ENCODE measurements at places on chromosomes 6 and 20.

- DNase-seq: no peak
Measured at GRCh38 chr6:20232188-20232587, 19.9 kb upstream of the MBOAT1 start.

DNA sequence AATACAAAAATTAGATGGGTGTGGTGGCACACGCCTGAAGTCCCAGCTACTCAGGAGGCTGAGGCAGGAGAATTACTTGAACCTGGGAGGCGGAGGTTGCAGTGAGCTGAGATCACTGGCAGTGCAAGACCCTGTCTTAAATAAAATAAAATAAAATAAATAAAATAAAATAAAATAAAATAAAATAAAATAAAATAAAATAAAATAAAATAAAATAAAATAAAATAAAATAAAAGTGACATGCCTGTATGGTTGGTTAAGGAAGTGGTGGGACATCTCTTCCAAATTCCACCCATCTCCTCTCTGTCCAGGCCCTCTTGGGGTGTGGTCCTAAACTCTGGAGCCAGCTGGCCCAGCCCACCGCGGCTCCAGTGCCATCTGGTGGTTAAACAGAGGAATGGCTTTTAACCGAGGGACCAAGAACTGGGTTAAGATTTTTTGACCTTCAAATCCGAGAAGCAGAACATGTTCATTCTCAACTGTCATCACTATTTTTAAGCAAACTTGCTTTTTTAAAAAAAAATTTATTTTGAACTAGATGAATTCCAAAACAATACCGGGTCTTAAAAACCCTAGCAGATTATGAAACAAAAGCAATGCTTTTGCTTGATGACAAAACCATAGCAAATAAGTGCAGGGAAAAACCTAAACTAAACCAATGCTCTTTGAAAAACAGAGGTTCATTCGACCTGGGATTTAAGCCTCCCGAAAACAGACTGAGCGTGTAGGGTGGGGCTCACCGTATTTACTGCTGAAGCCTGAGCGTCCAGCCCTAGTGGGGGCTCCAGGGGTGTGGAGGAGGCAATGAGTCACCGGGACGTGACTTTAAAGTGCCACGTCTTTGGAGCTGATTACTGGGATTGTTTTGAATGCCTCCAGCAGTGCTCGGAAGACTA lies 68.8 kb downstream of the CDC5L start:
- DNase-seq: no peak

DNA sequence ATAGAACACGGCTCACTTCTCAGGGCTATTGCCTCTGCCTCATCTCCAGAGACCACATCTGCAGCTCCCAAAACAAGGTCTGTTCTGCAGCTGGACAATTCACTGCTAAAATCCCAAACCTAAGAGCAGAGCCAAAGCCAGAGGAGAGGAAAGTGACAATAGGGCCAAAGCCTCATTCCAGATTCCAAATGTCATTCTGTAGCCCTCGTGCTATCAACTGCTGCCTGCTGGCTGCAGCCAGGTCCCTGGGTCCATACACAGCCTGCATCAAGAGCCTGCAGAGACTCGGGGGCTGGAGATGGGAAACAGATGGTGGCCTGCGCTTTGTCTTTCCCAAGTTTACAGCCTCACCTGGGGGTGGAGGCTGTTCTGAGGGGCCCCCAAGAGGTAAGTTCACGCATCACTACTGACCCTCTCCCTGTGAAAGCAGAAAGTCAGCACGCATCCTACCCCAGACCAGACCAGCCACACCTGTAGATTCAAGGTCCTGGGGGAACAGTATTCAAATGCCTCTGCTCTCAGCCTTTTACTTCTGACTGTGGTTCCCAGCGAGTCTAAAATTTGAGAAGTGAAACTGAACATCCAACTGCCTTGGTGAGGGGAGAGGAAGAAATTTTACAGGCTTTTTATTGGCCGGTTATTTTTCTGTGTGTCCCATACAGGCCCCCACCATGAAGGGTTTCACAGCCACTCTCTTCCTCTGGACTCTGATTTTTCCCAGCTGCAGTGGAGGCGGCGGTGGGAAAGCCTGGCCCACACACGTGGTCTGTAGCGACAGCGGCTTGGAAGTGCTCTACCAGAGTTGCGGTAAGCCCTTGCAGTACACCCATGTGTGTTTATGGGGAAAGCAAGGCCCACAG lies at the start of gene LY86:
Gene LY86, plus strand, starts transcription at position 657 of the 860 bp plus-strand sequence. Its CDS starts 15 bp downstream, at position 672.
- no peak for DNase-seq

DNA sequence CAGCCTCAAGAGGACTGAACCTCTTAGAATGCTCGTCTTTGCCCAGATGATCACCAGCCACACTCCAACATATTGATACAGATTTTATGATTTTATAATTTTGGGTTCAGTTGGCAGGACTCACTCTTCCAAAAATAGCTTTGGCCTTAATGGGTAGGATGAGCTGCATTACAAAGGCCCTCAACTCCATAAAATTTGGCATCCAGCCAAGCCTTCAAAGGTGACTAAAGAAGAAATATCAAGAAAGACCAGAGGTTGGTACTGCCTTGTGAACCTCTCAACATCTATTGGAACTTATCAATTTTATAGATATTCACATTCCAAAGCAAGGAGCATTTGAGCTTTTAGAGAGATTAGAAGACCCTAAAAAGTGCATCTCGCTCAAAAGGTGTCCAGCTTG lies 48.4 kb upstream of the SNAP25 start:
- DNase-seq: no peak

DNA sequence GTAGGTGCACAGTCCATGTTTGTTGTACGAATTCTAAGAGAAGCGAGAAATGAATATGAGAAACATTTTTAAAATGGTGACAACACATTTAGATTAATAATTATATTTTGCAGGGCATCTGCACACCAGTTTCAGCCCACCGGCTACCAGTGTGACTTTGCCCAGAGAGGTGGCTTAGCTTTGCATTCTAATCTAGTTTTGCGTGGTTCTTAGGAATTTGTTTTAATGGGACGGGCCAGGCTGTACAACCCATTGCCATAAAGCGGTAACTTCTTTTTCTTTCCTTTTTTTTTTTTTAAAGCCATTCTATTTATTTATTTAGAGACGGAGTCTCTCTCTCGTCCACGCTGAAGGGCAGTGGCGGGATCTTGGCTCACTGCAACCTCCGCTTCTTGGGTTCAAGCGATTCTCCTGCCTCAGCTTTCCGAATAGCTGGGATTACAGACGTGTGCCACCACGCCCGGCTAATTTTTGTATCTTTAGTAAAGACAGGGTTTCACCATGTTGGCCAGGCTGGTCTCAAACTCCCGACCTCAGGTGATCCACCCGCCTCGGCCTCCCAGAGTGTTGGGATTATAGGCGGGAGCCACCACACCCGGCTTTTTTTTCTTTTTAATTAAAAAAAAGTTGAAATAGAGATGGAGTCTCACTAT lies 829 bp downstream of the MANBAL start:
- no peak for DNase-seq

- no peak for DNase-seq
Measured at GRCh38 chr6:118859517-118860064, 34.4 kb upstream of the ASF1A start.

DNA sequence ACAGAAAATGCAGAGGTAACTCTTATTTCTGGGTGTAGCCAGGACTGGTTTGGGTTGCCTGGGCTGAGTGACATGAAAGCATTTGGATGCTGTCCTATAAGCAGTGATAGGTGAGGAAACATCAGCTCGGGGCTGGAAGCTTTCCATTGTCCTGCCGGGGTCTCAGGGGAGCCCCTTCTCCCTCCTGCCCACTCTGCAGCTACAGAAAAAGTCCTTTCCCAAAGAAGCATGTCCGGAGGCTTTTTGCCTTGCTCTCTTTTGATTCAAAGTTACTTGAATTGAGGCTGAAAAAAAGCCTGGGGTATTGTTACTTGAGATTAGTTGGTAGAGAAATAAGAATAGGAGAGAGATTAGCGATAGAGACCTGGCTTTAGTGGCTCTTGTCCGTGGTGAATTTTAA lies 90.7 kb upstream of the ZNFX1 start:
- no peak for DNase-seq

- no peak for DNase-seq
Measured at GRCh38 chr6:36413489-36414480, 26.3 kb upstream of the ETV7 start.

- no peak for DNase-seq
Measured at GRCh38 chr6:83633609-83634008, 75.3 kb downstream of the SNAP91 start.

- DNase-seq: no peak
Measured at GRCh38 chr6:94361304-94362060, 942.1 kb upstream of the EPHA7 start.

- DNase-seq: no peak
Measured at GRCh38 chr6:11171952-11172351, 60.4 kb upstream of the ERVFRD-1 start.

DNA sequence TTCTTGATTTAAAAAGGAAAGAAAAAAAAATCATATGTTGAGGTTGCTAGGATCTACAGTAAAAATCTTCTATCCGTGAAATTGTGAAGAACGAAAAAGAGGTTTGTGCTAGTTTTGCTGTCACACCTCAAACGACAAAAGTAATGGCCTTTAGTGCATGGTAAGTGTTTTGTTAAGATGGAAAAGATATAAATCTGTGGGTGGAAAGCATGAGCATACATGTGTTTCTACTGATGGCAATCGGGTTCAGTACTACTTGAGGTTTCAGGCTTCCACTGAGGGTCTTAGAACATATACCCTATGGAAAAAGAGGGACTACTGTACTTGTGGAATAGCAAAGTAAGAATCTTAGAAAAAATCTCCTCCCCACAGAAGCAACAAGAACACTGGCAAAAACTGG lies 58.0 kb downstream of the AHI1 start:
- DNase-seq: no peak

DNA sequence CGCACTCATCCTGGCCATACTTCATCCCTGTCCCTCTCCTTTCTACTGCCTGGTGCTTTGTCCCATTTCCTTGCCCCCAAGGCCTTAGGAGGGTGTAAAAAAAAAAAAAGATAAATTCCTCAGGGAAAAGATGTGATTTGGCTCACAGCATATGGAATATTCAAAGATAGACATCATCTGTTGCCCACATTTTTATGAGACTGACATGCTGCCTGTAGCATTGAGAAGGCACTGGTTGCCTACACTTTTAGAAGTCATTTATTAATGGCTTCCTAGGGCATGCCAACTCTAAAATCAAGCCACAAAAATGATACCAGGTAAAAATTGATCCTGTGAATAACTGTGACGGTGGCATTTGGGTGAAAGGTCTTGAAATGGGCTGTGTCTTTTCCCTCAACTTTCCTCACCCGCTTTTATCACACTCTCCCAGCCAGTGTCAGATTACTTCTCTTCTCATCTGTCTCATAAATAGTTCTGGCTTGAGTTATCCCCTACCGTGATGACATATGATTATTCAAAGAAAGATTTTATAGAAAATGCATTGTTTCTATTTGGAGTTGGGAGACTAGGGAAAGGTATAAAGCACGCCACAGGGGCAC lies 139.4 kb downstream of the CARMIL1 start:
- no peak for DNase-seq

DNA sequence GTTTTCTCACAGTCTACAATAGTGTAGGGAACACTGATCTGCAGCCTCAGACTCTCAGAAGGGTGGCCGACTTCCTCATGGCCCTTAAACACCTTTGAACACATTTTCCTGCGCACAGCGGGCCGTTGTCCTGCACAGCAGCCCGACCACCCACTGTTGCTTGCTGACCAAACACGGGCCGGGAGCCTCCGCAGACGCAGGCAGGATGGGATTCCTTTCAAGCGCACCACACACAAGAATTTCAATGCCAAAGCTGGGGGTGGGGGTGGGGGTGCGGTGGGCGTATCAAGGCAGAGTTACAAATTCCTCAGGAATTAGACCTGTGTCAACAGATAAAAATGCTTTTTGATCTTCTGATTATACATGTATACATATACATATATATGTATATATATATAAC lies 74.5 kb downstream of the HUS1B start:
- DNase-seq: no peak

- DNase-seq: no peak
Measured at GRCh38 chr20:49006446-49006980, 39.6 kb upstream of the CSE1L start.

GRCh38 chr6:97189767-97190166 lies 93.2 kb downstream of the MMS22L start:
- no peak for DNase-seq

GRCh38 chr20:61830991-61831390 lies 234.7 kb downstream of the TAF4 start:
- no peak for DNase-seq

DNA sequence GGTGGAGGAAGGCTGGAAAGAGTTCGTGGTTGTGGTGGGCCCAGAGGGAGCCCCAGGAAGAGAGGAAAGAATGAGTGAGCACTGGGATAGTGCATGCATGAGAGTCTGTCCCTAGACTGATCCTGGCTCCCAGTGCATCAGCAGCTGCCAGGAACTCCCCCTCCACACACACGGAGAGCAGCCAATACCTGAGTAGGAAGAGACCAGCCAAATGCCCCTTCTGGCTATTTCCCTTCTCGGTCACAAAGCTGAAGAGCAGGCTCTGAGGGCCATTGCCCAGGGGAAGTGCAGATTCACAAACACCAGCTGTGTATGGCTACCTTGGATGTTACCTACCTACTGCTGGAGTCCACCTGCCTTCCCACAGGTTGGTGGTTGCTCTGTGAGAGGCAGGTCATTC lies 45.1 kb downstream of the GABRR2 start:
- DNase-seq: no peak

DNA sequence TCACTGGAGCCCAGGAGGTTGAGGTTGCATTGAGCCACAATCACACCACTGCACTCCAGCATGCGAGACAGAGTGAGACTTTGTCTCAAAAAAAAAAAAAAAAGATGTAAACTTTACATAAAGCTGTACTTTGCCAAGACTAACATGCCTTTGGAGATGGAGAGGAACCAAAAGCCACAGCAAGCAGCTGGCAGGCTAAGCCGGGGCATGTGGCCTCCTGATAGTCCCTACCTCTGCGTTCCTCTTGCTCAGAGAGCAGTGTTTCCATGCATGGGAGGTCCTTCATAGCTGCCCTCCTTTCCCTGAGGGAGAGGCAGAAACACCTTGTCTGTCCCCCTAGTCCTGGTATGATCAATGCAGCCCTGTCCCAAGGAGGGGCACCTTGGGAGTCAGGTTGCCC lies 35.2 kb downstream of the SPATA2 start:
- DNase-seq: no peak

DNA sequence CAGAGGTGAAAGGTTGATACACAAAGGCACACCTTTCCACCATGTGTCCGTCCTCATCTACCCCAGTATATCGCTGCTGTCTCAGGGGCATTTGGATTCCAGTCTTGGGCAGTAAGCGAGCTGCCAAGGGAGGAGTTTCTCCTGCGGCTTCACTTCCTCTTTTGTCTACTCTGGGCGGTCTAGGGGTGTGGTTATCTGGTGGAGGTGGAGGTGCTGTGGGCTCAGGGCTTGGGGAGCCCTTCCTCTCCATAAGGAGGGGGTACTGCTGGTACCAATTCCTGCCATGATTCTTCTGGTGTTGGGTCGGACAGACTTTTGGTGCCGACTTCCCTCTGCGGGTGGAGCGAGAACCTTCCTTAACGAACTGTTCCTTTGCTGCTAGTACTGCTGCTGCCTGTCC lies 31.9 kb upstream of the FABP7 start:
- DNase-seq: no peak

GRCh38 chr20:13855613-13856012 lies 70.8 kb downstream of the NDUFAF5 start:
- no peak for DNase-seq

Data from stimulated activated CD8-positive, alpha-beta memory T cell treated with anti-CD3 and anti-CD28 coated beads, Interleukin-12 subunit alpha, Interleukin-12 subunit beta, amount 100 ng/mL, for 4 hours (primary cell).